NB4 (cell line): ENCODE measurements at places on chromosomes 11 and 22.
A peak's percentile ranks its signal among the peaks of the same experiment; 100 is the strongest.

- peak; percentile 62 for DNase-seq
Observed at GRCh38 chr11:6757373-6757967, 14.3 kb downstream of the OR2AG2 start.

DNA sequence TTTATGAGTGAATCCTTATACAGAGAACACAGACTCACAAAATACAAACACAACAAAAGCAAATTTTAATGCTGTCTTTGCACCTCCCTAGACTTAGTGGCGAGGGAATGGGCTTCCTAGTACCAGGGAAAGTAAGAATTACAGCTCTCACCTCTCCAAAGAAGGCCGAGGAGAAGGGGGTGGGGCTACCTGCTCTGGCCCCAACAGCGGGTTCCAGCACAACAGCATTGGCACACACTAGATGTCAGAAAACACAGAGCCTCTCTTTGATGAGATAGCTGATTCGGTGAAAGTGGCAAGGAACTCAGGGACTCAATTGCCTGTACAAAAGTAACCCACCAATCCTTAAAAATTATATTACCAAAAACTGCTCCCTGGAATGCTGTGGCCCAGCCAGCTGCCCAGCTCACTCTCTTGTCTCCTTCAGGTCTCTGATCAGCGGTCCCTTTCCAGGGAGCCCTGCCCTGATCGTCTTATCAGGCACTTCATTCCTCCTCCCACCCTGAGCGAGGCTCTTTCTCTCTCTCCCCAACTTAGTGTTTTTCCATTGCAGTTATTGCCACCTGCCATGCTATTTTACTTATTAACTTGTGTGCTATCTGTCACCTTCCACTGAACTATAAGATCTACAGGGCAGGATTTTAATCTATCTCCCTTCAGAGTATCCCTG is 30.7 kb downstream of the SPON1 start:
- no peak for DNase-seq

DNA sequence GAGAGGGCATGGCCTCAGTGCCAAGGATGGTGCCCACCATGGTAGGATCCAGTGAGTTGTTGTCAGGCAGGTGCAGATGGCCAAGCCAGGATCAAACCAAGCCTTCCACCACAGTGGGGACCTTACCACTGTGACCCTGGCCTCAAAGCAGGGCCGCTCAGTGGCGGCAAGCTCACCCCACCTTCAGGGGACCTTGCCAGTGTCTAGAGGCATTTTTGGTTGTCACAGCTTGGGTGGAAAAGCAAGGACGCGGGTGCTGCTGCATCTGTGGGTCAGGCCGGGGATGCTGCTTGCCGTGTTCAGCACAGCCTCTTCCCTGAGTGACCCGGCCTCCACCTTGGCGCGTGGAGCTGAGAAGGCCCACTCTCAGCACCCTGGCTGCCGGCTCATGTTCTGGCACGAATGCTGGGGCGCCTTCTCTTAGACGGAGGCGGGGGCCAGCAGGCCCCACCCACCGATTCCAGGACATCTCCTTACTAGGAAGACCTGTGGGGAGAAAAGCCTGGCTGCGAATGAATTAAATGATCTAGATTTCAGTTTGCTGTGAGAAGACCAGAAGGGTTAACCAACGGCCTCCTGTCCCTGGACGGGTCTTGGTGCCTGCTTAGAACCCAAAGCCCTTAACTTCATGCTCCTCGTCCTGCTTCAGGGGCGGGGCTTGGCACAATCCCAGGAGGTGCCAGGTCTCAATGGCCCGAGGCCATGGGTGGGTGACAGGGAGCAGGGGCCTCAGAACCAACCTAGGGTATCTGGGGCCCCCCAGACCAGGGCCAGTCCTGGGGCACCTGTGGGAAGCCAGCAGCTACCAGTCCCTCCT is 18.9 kb downstream of the TRMU start:
- no peak for DNase-seq

DNA sequence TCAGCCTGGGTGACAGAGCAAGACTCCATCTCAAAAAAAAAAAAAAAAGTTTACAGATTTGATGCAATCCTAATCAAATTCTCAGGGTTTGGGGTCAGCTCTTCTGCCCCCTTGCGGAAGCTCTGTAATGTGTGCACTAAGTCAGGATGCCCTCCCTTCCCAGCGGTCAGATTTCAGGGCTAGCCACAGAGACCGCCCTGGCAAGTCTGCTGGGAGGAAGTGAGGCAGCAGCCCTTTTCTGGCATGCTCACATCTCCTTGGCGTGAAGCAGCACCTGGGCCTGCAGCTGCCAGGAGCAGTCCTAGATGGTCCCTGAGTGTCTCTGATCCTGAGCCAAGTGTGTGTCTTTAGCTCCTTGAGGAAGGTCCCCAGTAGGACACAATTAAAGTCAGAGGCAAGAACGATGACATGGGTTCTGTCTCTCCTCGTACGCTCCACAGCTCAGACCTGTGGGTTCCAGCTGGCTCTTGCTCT is 10.9 kb upstream of the APOBEC3C start:
- DNase-seq: peak; percentile 91

DNA sequence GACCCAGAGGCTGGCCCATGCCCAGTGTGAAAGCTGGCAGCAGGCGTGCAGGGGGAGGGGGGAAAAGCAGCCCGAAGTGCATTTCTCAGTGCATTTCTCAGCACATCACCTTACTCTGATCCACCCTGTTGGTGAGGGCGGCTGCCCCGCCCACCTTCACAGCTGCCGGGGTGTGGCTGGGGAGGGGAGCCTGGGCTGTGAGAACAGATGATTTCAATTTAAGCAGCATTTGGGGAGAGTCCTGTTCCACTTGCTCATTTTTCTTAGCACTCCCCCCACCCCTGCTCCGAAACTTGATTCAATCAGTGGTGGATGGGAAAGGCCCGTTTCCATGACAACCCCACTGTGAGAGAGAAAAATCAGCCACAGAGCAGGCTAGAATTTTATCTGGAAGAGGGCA is 84.8 kb downstream of the SNX19 start:
- DNase-seq: no peak
